ENCODE measurements at places on chromosomes 16 and 17.

DNA sequence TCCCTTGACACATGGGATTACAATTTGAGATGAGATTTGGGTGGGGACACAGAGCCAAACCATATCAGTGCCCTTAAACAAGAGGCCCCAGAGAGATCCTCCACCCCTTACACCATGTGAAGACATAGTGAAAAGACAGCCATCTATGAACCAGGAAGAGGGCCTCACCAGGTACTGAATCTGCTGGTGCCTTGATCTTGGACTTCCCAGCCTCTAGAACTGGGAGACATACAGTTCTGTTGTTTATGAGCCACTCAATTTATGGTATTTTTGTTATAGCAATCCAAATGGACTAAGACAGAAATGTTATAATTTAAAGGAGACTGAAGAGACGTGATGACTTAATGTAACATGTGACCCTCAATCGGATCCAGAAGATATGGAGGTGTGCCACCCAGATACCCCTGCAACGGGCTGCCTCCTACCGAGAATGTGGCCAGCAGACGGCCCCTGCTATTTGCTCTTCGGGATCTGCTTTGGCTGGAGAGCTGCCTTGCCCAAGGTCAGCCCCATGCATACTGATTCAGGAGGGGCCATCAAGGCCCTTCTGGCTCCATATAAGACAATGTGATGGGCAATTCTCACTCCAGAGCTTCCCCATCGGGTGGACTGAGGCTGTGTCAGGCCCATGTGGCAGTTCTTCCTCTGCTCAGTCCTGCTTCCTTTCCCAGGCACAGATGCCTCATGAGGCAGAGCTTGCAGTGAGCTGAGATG is 80.6 kb downstream of the NETO2 start:
- no peak for DNase-seq

DNA sequence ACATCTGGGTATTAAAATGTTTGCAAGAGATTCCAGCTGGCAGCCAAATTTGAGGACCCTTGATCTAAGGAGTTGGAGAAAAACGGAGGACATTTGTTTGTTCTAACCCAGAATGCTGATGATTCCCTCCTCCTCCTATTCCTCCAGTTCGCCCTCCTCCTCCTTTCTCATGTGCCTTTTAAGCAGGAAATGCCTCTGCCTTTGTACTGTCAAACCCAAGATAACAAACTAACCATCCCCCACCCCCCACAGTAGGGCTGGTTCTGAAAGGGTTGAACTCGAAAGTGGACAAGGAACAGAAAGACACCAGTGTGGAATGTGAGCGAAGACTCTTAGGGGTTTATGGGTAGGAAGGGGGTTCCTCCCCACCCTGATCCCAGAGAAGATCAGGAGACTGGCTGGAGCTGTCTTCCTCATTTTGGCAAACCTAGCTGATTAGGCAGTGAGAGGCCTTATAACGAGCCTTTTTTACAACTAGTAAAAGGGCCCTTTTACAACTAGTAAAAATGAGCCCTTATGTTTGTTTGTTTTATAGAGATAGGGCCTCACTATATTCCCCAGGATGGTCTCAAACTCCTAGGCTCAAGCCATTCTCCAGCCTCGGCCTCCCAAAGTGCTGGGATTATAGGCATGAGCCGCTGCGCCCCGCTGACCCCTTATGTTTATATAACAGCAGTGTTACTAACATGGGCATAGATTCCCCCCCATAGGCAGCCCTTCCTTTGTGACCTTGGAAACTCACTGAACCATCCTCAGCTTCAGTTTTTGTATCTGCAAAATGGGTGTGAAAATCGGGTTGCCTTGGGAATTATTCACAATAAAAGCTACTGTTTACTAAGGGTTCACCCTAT is 975 bp downstream of the CHD9 start:
- peak; percentile 22 for DNase-seq

DNA sequence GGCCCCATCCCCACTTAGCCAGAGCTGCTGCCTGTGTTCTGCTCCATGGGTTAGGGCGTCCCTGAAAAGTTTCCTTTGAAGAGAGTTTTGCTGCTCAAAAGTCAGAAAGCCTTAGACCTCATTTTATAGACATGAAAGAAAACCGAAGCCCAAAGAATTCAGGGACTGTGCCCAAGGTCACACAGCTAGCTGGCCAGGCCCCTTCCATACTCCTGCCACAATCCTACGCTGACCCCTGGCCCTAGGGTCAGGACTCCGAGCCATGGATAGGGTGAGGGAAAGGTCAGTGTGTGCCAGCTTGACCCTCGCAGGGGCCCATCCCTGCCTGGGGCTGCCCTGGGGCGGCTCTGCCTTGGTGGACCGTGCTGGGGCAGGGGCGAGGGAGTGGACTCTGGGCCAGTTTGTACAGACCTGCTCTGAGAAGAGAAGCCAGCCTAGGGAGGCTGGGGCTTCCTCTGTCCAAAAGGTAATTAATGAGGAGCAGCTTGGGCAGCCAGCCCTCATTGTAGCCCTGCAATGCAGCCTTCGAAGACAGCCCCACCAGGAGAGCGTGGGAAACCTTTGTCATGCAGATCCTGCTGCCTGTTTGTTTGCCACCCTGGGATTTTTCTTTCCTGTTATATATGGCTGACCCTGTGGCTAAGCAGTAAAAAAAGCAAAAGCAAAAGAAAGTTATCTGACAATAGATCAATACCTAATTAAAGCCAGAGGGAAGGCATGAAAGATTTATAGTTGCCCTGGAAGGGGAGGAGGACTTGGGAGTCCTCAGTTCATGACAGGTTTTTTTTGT is 37.4 kb downstream of the RHBDL3 start:
- no peak for DNase-seq

DNA sequence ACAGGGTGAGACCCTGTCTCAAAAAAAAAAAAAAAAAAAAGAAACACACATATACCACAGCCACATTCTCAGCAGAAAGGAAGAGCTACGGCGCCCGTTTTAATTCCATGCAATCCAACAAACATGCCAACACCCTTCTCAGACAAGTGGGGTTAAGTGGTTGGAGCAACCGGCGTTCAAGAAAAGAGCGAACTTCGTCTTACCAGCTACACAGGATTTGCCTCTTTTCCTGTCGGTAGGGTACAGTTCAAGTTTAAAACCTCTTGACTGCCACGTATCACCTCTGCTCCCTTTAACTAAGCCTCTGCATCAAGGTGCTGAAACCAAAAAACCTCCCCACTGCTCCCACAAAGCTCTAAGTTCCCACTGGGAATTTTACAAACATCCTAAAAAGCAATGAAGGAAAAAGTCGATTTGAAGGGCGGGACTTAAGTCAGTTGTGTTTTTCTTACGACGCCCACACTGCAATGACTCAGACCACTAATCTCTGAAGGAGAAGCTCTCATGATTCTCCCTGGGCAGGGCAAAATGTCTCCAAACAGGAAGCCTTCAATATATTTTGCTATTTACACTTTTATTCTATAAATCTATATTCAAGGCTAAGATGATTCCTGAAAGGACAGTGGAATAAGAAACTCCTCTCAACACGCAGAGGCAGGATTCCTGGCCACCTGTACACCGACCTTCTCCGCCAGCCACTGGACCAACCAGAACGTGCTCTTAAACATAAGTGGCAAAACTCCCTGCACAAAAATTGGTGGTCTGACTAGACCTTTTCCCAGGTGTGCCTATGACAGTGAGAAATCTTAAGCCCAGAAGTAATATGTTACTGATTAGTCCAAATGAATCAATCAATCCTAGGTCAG is 18.8 kb downstream of the SRP68 start:
- no peak for DNase-seq

GRCh38 chr16:2835638-2836493 is 5.8 kb downstream of the ZG16B start:
- no peak for DNase-seq

DNA sequence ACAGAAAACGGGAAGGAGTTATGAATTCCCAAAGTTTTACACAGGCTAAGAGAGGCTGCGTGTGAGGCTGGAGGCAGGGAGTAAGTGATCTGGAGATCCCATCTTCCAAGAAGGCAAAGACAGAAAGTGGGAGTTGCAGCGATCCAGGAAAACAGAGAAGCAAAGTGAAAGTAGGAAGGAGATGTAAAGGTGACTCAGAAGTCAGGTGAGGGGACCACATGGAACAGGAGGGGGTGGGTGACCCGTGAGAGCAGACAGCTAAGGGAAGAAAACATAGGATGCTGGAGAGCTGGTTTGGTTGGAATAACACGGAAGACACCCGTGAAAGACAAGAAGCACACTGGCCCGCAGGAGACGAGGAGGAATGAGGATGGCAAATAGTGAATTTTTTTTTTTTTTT is 1.3 kb downstream of the ALOX12 start:
- DNase-seq: no peak

DNA sequence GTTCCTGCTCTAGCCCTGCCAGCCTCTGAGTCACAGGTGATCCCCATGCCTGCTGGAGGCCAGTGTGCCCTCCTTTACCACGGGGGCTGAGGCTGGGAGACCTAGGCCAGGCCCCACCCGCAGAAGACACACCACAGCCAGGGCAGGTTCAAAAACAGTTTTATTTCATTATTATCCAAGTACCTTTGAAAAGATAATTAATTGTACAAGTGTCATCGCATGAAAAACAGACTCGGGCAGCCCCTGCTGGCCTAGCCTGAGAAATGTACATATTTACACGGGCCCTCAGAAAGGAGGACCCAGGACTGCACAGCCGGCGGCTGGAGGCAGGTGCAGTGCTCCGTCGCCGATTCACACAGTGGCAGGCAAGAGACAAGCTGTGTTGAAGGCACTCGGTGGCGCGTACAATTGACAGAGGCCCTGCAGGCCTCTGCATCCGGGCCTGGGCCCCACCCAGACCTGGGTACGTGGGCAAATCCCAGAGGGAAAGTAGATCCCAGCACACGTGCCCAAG is 4.4 kb downstream of the PDIA2 start:
- no peak for DNase-seq

GRCh38 chr17:80637048-80637781 is 92.6 kb downstream of the RPTOR start:
- DNase-seq: no peak

GRCh38 chr16:14449790-14450480 is 180.1 kb downstream of the PARN start:
- no peak for DNase-seq

DNA sequence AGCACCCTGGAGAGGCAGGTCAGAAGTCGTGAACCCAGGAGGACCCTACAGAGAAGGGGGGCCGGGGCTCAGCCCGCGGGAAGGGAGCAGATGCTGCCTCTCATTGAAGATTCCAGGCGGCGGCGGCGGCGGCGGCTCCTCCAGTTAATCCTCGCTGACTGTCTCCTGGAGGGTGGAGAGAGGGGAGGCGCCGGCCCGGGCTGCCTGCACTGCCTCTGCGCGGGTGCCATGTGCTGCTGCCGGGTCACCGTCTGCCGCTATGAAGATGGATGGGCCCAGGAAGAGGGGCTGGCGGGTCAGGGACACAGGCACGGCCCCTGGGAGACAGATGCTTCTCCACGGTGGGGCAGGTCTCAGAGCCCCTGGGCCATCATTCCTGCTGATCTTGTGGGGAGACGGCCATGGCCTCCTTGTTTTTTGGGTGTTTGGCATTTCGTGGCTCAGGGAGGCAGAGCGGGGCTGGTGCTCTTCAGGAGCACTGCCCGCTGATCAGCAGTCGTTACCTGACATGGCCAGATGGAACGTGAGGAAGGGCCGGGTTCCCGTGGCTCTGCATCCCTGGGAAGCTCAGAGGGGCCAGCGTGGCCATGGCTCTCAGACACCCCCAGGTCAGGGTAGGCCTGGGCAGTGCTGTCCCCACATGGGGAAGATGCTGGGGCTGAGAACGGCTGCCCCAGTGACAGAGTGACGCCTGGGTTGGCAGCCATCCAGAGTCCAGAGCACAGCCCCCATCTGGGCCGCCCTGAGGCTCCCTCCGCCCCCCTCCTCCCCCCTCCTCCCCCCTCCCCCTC is 36.1 kb downstream of the GINS2 start:
- peak; percentile 64 for DNase-seq

DNA sequence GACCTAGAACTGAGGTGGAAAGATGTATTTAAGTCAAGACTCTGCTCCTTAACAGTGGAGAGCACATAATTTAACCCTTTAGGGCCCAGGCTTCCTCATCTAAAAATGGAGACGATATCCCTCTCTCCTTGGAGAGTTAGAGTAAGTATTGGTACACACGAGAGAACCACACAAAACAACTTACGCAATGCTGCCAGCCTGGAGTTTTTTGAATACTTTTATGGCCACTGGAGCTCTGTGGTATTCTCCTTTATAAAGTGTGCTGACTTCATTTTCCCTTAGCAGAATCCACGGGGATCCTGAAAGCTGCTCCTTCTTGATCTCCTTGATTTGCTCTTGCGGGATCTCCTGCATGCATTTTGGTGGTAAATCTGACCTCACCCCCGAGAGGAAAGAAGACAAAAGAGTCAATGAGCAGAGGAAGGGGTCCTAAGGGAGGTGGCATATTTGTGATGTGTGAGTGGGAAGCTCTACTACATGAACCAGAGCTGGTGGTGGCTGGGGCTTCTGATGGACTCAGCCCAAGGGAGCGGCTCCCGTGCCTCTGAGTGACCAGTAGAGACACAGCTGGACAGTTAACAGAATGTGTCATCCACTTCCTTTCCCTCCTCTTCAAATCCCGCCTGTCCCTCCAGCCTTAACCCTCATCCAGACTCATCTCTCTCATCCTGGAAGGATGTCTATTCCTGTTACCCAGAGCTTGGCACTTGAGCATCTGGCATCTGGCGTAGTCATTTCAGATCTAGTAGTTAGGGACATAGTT is 9.4 kb downstream of the MLKL start:
- no peak for DNase-seq

- no peak for DNase-seq
Observed at GRCh38 chr16:57984443-57985203, 13.7 kb upstream of the CNGB1 start.

DNA sequence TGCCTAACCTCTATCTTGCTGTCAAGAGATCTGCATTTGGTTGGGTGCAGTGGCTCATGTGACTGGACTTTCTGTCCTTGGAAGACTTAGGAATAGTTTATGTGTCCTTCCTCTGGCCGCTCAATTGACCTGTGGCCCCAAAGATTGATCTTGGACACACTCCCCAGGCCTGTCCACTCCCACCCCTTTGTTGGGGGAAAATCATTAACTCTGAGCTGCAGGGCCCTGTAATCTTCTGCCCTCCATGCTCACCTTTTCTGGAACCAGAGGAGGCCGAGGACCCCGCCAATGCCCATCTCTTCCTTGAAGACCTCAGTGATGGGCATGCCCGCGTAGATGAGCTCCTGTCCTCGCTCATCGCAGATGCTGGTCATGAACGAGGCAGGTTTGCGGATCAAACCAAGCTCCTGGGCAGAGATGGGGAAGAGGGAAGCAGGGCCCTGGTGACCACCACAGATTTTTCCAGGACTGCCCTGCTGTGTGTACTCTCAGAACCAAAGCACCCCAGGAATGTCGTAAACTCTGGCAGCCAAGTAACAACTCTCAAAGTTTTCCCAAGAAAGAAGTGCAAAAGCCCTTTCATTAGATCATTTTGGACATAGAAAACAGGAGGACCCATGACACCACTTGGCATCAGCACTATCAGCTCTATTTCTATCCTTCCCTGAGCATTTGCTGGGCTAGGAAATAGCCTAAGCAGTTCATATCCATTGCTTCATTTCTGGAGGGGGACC is 8.5 kb upstream of the KLHL11 start:
- no peak for DNase-seq
